ENCODE measurements at places on chromosomes 5 and 9. TPM values are rescaled to one million over a fixed set of nuclear protein-coding genes. Genes with fewer than 3 reads are reported as not detected.

DNA sequence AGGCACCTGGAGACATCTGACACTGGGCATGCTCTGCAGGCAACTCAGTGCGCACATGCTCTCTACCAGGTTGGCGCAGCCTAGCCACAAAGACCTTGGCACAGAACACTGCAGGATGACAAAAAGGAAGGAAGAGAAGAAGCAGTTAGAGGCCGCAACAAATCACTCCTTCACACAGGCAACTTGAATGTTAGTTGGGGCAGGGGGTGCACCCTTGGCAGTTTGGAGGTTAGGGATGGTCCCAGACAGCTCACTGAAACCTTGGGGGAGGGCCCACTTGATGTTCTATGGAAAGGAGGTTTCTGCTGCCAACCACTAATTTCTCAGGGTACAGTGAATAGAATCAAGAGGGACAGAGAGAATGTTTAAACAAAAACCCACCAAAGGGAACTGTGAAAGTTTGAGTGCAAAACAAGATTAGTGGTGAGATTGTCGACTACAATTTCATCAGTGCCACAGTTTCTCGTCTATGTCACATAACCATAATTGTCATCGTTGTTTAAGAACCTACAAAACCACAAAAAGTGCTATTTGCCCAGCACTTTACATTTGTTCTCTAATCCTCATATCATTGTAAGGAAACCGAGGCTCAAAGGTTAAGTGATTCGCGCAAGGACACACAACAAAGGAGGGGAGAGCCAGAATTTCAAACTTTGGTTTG lies 48.7 kb downstream of the FBXW11 start:
- DNase-seq, result no peak
- peak overlapping the region; percentile 59 for H3K27ac ChIP-seq
- H3K4me1 ChIP-seq, result peaks cover 64% of the 10 kb centered on the region
- H3K27me3 ChIP-seq, result no peaks in the 10 kb centered on the region

DNA sequence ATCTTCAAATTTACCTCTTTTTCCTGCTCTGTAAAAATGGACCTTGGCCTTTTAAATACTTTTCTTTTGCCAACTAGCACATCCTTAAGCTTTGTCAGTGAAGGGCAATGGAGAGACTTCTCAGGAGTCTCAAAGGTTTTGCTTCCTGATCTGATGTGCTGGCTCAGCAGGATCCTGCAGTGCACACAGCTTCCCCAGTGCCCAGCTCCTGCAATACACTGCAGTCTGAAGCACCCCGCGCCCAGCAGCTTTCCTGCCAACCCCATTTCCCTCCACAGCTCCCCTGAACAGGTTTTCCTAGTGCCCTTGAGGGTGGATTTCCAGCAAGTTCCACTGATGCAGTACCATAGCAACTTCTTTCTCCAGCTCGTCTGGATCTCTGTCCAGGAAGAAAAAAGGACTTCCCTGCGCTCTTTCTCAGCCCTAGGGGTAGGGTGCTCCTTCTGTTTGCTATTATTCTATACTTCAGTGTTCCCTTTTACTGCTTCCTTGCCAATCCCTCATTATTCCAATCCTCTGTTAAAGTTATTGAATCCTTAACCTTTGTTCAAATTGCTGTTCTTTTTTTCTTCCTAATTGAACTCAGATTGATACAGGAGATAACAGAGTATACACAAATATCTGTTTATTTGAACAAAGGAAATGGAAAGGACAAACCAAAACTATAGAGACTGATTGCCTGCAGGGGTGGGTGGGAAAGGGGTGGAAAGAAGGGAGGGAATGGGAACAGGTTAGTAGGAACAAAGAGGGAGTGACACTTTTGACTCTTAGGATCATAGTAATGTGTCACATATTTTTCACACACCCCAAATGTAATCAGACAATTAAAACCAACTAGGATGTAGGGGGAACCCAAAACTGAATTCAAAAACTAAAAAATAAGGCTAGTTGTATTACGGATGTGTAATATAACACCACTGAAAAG lies 8.5 kb downstream of the SNAPC3 start:
- H3K36me3 ChIP-seq, result peaks cover 48% of the 10 kb centered on the region
- no peak overlapping the region for H3K4me3 ChIP-seq
- peak overlapping the region; percentile 14 for H3K27ac ChIP-seq
- peaks cover 39% of the 10 kb centered on the region for H3K4me1 ChIP-seq
- DNase-seq, result no peak

DNA sequence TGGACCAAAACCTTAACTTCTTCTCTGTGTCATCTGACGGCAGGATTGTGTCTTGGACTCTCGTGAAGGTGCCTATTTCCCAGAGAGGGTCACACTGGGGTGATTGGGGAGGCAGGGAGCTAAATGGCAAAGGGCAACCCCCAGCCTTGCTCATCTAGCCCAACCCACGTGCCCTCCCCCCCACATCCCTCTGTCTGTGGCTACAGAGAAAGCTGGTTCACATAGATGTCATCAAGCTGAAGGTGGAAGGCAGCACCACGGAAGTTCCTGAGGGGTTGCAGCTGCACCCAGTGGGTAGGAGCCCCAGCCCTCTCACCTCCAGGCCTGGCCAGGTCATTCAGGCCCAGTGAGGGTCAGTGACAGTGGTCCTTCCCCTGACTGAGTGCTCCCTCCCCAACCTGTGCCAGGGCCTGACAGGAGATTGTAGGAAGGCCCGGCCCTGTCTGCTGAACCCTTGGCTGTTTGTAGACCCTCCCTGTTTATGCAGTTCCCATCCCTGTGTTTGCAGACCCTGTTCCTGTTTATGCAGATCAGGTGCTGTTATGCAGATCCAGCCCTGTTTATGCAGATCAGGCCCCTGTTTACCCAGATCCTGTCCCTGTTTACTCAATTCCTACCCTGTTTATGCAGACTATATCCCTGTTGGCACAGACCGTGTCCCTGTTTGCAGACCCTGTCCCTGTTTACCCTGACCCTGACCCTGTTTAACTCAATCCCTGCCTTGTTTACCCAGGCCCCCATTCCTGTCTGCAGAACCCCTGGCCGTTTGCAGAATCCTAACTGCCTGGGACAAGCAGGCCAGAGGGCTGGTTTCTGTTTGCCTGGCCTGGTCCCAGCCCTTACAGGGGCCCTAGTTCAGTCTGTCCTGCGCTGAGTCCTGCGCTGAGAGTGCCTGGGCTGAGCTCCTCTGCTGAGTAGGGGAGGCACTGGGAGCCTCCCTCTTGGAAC lies 10.4 kb downstream of the ENHO start:
- no peak overlapping the region for H3K27ac ChIP-seq
- no peaks in the 10 kb centered on the region for H3K36me3 ChIP-seq

- peak overlapping the region; percentile 47 for H3K27ac ChIP-seq
- H3K4me3 ChIP-seq, result peak overlapping the region; percentile 95
- H3K4me1 ChIP-seq, result peaks cover 30% of the 10 kb centered on the region
- H3K36me3 ChIP-seq, result no peaks in the 10 kb centered on the region
- H3K27me3 ChIP-seq, result peaks cover 6% of the 10 kb centered on the region
These were observed 390 bp upstream of the SNX2 start for GRCh38 chr5:122774519-122774860.

DNA sequence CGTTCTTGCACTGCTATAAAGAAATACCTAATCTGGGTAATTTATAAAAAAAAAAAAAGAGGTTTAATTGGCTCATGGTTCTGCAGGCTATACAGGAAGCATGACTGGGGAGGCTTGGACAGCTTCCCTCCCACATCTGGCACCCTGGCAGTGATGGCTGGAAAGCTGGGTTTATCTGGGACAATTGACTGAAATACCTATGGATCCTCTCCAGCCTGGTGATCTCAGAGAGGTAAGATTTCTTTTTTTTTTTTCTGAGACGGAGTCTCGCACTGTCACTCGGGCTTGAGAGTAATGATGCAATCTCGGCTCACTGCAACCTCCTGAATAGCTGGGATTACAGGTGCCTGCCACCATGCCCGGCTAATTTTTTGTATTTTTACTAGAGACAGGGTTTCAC lies 22.7 kb upstream of the UGCG start:
- peaks cover 3% of the 10 kb centered on the region for H3K36me3 ChIP-seq
- H3K27me3 ChIP-seq, result peaks cover 33% of the 10 kb centered on the region
- H3K27ac ChIP-seq, result no peak overlapping the region

DNA sequence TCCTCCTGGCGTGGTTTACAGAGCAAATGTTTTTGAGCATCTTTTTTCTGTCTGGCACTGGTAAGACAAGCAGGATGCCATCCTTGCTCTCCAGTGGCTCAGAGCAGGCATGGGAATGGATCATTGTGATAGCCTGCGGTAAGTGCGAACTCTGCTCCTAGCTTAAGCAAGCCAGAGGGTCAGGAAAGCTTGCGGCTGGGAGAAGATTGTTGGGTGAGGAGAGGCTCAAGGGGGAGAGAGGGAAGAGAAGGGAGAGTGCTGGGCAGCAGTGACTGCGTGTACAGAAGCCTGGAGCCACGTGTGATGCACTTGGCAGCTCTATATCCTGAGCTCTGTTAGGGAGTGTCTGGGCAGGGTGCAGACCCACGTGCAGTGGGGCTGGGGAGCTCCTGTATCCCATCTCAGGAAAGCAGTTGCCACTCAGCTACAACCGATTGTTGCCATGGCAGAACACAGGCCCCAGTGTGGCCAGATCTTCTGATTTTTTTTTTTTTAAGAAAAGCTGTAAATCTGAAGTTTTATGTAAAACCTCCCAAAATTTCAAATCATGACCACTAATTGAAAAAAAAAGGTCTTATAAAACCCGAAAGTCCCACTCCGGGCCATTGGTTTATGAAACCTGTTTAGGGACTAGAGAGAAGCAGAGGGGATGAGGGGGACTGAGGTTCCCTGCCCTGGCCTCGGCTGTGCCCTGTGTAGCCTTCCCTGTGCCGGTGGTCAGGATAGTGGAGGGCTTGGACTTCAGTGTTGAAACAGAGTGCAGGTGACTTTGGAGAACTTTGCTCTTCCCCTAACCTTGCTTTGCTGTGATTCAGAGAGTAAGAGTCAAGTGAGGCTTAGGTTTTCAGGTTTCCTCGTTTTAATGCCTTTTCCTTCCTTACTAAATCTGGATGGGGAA lies 67.3 kb downstream of the ZNF618 start:
- H3K4me3 ChIP-seq, result no peak overlapping the region
- no peaks in the 10 kb centered on the region for H3K36me3 ChIP-seq
- peaks cover 3% of the 10 kb centered on the region for H3K27me3 ChIP-seq
- DNase-seq, result no peak
- H3K4me1 ChIP-seq, result no peaks in the 10 kb centered on the region

DNA sequence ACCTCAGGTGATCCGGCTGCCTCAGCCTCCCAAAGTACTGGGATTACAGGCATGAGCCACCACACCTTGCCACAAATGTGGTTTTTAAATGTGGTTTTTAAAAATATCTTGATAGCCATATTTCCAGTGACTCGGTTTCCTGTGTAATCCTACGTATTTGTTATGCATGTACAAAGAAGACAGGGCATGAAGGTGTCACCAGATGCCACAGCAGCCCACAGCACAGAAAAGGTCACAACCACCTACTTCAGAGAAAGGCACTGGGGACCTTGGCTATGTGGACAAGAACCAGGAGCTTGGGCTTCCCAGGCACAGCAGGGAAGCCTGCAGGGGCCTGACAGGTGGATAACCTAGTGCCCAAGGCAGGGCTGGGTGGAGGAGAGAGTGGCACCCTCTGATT lies 38.0 kb downstream of the C9orf50 start:
- peak overlapping the region; percentile 84 for H3K4me3 ChIP-seq
- peaks cover 18% of the 10 kb centered on the region for H3K36me3 ChIP-seq
- H3K27ac ChIP-seq, result peak overlapping the region; percentile 86
- peaks cover 96% of the 10 kb centered on the region for H3K4me1 ChIP-seq

C1QTNF3 gene
- 1.8 TPM for total RNA-seq

SLC34A3 gene
- not detected for total RNA-seq

HOMER1 gene
- 11.8 TPM for total RNA-seq

HAND1 gene
- not detected for total RNA-seq

All from activated T-helper 1 cell treated with anti-CD3 and anti-CD28 coated beads, Interleukin-12 subunit alpha, Interleukin-12 subunit beta, Interleukin-2, Interleukin-4 antibody, amounts not matched to agents 30 ng/mL and 10 ng/mL and 1 ng/mL, durations not matched to agents 14 hours and 24 hours and 36 hours (primary cell).